IgD-negative memory B cell (primary cell): ENCODE measurements at places on chromosomes 16 and 17. TPM values are rescaled to one million over a fixed set of nuclear protein-coding genes. Genes with fewer than 3 reads are reported as not detected.

CCL7 gene
- polyA plus RNA-seq, result not detected

ADAT1 gene
- polyA plus RNA-seq, result 39.3 TPM

EVI2A gene
- 30.2 TPM for polyA plus RNA-seq

EVI2B gene
- 192 TPM for polyA plus RNA-seq

CASKIN2 gene
- polyA plus RNA-seq, result not detected

MEIOB gene
- not detected for polyA plus RNA-seq

TBC1D3G gene
- not detected for polyA plus RNA-seq

FBXO39 gene
- polyA plus RNA-seq, result not detected

MLYCD gene
- 1.7 TPM for polyA plus RNA-seq

SLFN12 gene
- 2.4 TPM for polyA plus RNA-seq

HAP1 gene
- not detected for polyA plus RNA-seq

C1QL1 gene
- polyA plus RNA-seq, result not detected

TBC1D28 gene
- polyA plus RNA-seq, result not detected

FOXJ1 gene
- polyA plus RNA-seq, result not detected

EPN2 gene
- polyA plus RNA-seq, result 16.4 TPM

CORO1A gene
- 1,353 TPM for polyA plus RNA-seq

GRIN2A gene
- not detected for polyA plus RNA-seq

ALOXE3 gene
- not detected for polyA plus RNA-seq

TBC1D3I gene
- polyA plus RNA-seq, result not detected

NRN1L gene
- 0.95 TPM for polyA plus RNA-seq

MPDU1 gene
- 37.9 TPM for polyA plus RNA-seq

SLC38A8 gene
- polyA plus RNA-seq, result not detected
